Stimulated activated CD4-positive, alpha-beta T cell treated with anti-CD3 and anti-CD28 coated beads, Interleukin-12 subunit alpha, Interleukin-12 subunit beta, amount 100 ng/mL, for 48 hours (primary cell): ENCODE measurements at places on chromosomes 5 and 9.
A peak's percentile ranks its signal among the peaks of the same experiment; 100 is the strongest.

DNA sequence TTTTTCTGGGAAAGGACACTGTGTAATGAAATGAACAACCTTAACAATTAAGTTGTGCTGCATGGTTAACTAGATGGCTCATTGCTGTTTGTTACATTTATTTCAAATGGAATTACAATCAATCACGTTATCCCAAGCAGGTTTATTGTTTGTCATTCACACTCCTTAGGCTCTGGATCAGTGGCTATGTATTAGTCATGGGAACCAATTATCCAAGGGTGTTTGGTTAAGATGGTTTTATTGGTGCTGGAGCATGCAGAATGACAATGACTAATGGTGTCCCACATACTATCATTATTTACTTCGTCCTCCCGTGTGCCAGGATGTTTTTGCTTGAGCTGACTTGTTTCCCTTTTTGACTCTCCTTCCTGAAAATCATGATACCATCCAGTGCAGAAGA is 10.6 kb upstream of the TRPC7 start:
- no peak for DNase-seq

DNA sequence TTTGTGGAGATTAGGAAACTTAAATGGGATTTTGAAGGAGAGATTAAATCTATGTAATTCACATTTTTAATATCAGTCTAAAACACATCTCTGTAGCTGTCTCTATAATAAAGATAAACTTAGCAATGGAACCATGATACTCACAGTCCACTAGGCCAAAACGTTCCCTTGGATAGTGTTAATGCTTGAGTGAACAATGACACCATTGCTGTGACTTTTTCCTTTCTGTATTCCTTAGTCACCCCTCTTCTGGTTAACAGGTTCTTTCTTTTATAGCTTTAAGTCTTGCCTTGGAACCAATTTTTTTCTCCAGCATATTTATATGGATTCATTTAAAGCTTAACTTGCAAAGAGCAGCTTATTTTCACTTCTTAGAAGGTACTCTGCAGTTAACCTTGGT is 63.3 kb downstream of the INSL6 start:
- DNase-seq: no peak

DNA sequence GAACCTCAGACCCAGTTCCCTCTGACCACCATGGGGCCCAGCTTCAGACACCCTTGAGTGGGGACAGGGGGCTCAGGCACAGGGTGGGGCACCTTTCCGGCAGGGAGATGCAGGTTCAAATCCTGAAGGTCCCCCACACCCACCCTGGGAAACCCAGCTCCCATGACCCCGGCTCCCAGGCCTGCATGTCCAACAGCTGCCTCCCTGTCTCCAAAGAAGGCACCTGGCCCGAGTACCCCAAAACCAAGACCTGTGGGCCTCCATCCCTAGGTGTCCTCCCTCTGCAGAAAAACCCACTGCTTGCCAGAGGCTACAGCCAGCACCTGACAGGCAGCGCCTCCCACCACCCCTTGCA is 38.5 kb downstream of the VAV2 start:
- DNase-seq: no peak

- no peak for DNase-seq
These were observed 8.0 kb upstream of the PCA3 start for GRCh38 chr9:76756268-76756640.

DNA sequence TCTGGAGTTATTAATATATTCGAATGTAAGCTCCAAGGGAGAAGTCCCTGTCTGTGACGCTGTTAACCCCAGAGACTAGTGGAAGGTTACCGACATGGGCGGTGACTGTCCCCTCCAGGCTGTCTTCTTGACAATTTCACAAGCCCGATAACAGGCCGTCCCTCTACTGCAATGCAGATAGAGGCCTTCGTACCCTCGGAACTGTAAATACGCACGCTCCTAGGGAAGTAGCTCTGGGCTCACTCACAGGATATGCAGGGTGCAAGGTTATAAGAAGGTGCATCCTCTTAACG is 680 bp upstream of the RFK start:
- peak; percentile 32 for DNase-seq

GRCh38 chr9:106701611-106702010 is 161.4 kb upstream of the ZNF462 start:
- no peak for DNase-seq

DNA sequence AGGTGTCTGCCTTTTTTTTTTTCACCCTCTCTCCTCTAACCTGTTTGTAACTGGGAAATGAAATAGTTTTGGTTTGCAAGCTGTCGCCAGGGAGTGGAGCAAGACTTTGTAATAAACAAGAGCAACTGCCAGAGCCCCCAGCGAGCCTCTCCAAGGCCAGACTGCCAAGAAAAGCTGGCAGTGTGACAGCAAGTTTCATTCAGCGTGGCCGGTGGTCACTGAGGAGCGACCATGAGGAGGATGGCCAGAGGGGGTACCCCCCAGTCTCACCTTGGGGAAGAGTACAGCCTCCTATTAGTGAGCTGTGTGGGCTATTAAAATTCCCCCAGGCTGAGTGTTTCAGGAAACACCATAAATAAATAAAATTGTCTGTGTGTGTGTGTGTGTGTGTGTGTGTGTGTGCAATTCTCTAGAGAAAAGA is 49.9 kb downstream of the ZFAND5 start:
- DNase-seq: no peak

GRCh38 chr9:68919661-68920060 is 94.3 kb downstream of the PRKACG start:
- DNase-seq: no peak

DNA sequence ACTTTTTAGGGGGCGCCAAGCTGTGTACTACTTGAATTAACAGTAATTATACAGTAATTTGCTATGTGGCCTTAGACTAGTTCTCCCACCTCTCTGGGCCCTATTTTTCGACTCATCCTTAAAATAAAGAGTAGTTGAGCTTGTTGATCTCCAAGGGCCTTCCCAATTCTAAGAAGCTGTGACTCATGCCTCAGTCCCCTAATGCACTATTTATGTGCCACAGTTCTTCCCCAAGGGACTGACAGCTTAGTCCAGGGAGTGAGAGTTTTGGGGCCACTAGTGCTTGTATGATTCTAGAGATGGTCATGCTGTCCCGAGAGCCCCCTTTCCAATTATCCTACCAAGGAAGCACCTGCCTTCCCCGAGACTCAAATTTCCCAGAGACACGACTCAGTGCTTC is 149.7 kb downstream of the PAPPA start:
- no peak for DNase-seq

GRCh38 chr9:117772960-117773359 is 68.8 kb downstream of the TLR4 start:
- DNase-seq: no peak

GRCh38 chr5:32785611-32786254 is 74.6 kb downstream of the NPR3 start:
- DNase-seq: no peak

DNA sequence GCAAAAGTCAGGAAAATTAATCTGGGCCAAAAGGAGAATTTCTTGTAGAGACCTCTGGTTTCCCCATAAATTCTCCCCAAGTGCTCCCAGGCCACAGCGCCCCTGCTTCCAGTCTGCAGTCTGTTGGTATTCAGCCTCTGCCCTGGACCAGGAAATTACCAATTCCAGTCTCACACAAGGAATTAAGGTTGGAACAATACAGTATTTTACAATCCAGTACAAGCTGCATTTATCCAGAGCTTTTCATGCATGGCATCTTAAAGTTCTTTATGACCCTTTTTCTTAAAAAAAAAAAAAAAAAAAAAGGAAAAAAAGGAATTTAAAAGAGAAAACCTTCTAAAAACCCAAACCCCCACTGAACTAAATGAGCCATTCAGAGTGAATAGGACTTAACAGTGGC is 139.6 kb upstream of the RANBP3L start:
- no peak for DNase-seq

GRCh38 chr9:28445211-28445610 is 871.9 kb upstream of the C9orf72 start:
- no peak for DNase-seq

GRCh38 chr5:143437666-143438273 is 34.3 kb upstream of the NR3C1 start:
- no peak for DNase-seq

GRCh38 chr5:113202746-113203716 is 226.4 kb downstream of the DCP2 start:
- DNase-seq: no peak

DNA sequence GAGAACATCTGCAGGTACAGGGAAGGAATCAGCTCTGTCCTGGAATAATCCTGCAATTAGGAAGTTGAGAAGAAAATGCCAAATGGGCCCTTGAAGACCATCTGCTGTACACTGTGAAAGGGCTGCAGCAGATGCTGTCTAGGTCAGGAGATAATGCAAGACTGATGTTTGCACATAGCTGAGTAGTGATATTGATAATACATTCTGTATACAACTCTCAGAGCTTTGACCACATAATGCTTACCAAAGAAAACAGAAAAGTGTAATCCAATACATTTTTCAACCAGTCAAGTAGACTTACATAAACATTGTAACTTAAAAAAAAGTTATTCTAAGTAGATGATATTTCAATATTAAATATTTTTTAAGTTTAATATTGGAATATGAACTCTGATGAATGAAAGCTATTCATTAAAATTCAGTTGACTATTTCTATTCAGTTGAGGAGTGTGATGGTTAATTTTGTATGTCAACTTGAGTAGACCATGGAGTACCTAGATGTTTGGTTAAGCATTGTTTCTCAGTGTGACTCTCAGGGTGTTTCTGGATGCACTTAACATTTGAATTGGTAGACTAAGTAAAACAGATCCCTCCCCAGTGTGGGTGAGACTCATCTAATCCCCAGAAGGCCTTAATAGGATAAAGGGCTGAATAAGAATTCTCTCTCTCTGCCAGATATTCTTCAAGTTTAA is 380.1 kb upstream of the PRR16 start:
- DNase-seq: no peak

- DNase-seq: no peak
These were observed 662.4 kb downstream of the DTWD2 start for GRCh38 chr5:118325931-118326330.

DNA sequence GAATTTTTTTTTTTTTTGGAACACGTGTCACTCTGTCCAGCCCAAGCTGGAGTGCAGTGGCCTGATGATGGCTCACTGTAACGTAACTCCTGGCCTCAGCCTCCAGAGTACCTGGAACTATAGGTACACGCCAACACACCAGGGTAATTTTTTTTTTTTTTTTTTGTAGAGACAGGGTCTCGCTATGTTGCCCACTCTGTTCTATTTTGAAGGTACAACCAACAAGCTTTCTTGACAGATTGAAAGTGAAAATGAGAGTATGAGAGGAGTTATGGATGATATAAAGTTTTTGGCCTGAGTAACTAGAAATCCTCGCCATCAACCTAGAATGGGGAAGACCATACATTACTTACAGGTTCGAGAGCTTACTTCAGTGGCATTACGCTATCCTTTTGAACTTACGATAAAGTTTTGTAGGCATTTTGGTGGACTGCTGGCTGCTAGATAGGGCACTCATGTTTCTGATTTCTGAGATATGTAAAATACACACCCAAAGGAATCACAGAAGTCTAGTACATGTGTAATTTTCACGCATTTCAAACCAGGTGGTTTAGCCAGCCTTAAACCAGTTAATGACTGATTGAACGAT is 806 bp upstream of the CDC42SE2 start:
- DNase-seq: no peak

DNA sequence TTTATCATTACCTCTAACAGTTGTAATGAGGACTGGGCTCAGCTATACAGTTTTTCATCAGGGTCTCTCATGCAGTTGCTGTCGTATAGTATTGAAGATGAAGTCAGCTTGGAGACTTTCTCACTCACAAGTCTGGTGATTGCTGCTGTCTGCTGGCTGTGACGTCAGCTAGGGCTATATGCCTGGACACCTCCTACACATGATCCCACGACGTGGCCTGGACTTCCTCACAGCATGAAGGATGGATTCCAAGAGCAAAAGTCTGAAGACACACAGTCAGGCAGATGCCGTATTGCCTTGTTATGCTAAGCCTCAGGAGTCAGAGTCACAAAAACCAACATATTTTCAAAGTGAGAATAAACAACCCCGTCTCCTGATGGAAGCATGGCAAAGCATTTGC is 193.3 kb downstream of the LURAP1L start:
- DNase-seq: no peak

- DNase-seq: no peak
These were observed 33.6 kb upstream of the COL5A1 start for GRCh38 chr9:134607971-134608370.

DNA sequence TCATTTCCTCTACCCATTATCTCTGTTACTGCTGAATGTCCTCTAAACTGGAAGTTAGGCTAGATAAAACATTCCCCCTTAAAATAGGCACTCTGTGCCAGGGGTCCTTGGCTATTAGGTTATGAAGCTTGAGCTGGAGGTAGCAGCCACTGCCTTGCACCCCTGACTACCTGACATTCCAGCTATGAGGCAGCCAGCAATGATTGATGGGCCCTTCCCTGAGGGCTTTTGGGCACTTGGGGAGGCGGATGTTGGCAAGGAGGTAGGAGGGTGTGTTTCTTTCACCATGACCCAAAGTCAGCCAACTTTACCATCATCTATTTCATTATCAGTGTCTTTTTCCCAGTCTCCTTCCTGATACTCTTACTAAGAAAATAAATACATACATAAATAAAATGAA is 17.1 kb downstream of the TARS1 start:
- DNase-seq: no peak

DNA sequence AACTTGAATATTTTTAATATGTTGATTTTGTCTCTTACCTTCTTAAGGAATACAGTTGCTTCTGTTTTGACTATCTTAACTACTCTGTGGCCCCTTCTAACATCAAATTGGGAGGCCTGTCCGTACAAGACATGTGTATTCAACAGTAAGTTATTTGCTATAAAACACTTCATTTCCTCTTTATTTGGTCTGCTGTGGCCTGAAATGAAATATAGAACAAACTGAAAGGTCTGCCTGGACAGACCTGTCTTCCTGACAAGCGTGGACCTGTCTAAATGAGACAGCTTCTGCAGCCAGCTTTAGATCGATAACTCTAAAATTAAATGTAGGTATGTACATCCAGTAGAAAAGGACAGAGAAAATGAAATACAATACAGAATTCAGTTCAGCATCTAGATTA is 2.2 kb upstream of the LPAR1 start:
- DNase-seq: no peak

DNA sequence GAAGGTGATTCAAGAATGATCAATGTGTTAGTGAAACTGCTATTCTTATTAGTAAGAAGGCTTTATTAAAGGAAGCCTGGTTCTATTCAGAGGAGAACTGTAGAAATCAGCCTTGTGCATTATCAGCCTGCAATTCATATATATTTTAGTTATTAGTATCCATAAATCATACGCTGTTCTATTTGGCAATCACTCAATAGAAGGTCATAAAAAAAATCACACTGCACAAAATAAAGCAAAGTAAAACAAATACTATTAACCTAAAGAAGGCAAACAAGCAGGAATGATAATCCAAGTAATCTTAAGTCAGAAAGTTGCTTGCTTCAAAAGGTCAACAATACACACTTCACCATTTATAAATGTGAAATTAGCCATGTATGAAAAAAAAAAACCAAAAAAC is 138.1 kb downstream of the PDE4D start:
- no peak for DNase-seq

DNA sequence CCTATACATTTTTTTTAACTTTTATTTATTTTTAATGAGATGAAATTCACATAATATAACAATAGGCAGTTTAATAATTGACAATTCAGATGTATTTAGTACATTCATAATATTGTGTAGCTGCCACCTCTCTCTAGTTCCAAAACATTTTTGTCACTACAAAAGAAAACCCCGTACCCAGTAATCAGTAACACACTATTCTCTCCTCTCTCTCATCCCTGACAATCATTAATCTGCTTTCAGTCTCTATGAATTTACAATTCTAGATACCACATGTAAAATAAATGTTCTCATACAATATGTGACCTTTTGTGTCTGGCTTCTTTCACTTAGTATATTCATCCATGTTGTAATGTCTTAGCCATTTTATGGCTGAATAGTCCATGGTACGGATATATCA is 244.8 kb upstream of the DMRT1 start:
- DNase-seq: no peak

GRCh38 chr9:121721058-121721350 is 69.6 kb downstream of the DAB2IP start:
- no peak for DNase-seq
